ENCODE measurements at places on chromosomes 12 and 14.

DNA sequence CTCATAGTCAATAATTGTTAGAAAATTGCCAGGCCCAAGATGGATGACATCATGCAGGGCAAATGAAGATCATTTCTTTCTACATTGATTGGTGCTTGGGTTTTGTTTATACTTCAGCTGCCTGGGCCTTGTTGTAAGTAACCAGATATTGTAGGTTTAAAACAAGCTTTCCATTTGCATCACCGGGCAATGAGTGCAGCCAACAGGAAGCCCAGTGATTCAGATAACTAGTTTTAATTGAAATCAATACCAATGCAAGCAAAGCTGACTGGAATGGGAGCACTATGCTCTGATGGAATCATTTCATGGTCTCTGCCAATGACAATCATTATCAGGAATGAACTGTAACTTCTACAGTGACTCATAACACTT lies 279.3 kb downstream of the DUSP6 start:
- no peak for DNase-seq

- no peak for DNase-seq
Observed at GRCh38 chr14:75961662-75962061, 20.1 kb downstream of the TGFB3 start.

GRCh38 chr12:110585231-110585799 lies 2.2 kb upstream of the PPTC7 start:
- no peak for DNase-seq

DNA sequence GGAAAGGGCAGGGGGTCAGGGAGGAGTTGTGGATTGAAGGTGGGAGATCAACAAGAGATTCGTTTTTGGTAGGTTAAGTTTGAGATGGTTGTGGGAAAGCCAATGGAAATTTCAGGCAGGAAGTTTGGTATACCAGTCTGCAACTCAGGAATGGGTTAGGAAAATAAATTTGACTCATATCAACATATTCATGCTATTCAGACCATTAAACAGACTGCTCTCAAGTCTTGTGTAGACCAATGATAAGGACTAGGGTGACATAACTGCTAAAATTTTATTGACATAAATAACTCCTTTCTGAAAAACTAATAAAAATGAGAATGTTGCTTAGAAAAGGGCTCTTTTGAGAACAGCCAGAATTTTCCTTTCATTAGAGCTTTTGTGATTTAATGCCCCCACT lies 60.0 kb downstream of the PLEKHA5 start:
- DNase-seq = no peak

DNA sequence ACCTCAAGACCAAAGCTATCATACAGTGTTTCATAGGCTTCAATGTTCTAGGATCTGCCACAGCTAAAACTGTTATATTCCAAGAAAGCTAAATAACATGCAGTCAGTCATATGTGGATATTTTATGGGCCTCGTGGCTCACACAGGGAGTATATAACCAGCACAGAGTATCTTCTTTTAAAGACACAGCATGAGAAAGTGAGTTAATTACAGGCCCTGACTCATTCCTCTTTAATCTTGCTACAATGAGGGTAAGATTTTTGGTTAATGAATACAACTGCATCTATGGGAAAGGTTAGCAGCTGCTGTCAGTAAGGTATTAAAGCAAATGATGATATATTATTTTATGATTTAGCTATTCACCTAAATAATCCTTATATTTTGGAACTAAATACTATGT lies 111.0 kb downstream of the TRAFD1 start:
- no peak for DNase-seq

DNA sequence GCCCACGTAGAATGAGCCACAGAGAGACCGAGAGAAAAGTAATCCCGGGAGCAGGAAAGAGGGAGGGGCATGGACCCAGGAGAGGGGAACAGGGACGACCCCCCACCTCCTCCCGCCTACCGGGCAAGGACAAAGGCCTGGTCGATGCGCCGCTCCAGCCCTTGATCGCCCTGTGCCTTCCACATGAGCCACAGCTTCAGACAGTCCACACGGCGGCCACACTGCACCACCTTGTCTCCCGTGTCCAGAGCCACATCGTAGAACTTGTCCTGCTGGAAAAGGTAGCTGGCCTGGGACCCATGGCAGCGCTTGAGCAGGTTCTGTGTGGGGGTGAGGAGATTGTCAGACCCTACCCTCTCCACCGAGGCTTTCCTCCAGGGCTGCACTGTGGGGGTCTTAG lies 20.5 kb upstream of the ZNF740 start:
- no peak for DNase-seq

- no peak for DNase-seq
Observed at GRCh38 chr12:53807322-53807860, 55.6 kb upstream of the CISTR start.

DNA sequence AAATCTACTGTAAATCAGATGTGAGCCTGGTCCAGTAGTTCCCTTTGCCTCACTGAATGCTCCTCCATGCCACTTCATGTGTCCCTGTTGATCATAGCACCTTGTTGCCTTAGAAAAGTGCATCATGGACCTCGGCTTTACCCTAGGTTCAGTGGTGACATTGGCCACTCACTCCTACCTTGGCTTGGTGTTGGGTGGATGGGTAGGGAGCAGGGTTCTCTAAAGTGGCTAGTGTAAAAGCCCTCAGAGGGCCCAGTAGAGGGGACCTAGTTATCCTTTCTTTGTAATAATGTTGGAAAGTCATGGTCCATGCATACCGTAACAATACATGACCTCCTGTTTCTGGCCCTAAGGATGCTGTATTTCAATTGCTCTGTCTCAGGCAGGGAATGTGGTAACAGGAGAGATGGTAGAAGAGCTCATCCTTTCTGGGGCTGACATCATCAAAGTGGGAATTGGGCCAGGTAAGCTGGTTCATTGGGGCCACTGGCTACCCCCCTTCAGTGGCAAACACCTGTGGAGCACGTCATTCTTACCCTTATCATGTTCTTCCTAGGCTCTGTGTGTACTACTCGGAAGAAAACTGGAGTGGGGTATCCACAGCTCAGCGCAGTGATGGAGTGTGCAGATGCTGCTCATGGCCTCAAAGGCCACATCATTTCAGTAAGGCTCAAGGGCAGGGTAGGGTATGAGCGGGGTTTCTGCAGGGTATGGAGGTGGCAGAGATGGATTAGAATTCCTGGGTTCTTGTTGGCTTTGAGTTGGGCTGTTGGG lies 4.1 kb downstream of the GMPR2 start:
- no peak for DNase-seq

DNA sequence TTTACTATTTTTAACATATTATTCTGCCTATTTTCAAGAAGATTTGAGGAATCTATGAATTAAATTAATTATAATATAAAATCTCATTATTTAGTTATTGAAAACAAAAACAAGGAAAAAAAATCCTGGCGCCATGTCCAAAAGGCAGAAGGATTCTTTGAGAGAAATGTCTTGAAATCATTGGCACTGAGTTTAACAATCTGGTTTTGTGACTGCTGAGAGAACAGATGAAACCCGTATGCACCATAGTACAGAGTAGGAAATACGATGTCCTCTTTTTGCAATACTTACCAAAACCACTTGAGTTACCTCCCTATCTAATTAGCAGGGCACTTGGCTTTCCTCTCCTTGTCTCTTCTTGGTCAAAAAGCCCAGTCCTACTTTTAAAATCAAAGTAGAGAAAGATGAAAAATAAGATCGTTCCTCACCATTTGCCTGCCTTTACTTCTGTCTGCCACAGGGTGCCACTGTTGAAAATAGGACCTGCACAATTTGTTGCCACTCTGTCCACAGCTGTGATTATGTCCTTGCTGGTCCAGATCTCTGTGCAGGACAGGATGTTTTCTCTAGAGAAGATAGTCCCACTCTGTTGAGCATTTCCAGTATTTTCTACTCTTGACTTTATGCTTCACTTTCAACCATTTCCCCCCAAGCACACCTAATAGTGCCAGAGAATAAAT lies 179.7 kb downstream of the PDZRN4 start:
- DNase-seq = no peak

DNA sequence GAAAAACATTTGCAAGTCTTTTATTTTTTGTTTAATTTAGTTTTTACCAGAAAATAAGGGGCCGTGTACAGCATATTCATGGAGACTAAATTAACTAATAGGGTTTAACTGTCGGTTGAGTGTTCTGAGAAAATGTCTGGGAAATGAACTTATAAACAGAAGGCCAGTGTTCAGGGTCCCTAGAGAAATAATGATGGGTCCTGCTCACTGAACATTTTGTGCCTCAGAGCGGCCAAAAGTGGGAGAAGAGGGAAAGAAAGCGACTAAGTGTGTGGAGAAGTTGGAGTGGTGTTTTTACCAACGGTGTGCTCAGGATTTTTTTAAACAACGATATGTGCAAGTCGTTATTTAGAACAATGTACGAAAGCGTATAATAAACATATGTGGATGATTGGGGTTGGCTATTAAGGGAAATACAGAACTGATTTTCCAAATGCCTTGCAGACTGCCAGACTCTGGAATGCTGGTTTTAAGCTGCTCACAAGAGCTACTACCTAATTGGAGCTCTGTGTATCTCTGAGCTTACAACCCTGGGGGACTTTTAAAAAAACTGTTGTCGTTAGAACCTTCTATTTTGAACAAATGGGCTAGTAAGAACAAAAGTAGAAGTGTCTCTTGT lies 166.7 kb downstream of the SLC38A4 start:
- DNase-seq = no peak

GRCh38 chr14:24270537-24271133 lies 762 bp downstream of the RABGGTA start:
- no peak for DNase-seq

- DNase-seq = no peak
Observed at GRCh38 chr12:85971800-85972199, 97.7 kb downstream of the NTS start.

GRCh38 chr14:68195126-68195525 lies 375.5 kb downstream of the RAD51B start:
- DNase-seq = no peak

GRCh38 chr12:26120561-26121274 lies 4.1 kb downstream of the BHLHE41 start:
- no peak for DNase-seq

GRCh38 chr14:57212919-57213318 lies 55.8 kb downstream of the EXOC5 start:
- DNase-seq = no peak

DNA sequence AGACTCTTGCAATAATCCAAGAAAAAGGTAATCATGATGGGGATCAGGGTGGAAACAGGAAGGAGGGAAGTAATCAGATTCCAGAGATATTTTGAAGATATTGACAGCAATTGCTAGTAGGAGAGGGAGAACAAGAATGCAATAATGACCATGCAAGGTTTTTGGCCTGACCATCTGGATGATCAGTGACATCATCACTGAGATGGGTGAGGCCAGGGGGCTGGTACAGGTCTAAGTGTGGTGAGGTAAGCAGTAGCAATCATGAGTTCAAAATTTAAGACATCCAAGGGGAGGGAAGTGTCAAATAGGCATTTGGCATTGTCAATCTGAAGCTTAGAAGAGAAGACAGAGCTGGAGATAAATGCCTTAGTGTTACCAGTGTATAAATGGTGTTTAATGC lies 24.8 kb upstream of the CLMN start:
- no peak for DNase-seq

DNA sequence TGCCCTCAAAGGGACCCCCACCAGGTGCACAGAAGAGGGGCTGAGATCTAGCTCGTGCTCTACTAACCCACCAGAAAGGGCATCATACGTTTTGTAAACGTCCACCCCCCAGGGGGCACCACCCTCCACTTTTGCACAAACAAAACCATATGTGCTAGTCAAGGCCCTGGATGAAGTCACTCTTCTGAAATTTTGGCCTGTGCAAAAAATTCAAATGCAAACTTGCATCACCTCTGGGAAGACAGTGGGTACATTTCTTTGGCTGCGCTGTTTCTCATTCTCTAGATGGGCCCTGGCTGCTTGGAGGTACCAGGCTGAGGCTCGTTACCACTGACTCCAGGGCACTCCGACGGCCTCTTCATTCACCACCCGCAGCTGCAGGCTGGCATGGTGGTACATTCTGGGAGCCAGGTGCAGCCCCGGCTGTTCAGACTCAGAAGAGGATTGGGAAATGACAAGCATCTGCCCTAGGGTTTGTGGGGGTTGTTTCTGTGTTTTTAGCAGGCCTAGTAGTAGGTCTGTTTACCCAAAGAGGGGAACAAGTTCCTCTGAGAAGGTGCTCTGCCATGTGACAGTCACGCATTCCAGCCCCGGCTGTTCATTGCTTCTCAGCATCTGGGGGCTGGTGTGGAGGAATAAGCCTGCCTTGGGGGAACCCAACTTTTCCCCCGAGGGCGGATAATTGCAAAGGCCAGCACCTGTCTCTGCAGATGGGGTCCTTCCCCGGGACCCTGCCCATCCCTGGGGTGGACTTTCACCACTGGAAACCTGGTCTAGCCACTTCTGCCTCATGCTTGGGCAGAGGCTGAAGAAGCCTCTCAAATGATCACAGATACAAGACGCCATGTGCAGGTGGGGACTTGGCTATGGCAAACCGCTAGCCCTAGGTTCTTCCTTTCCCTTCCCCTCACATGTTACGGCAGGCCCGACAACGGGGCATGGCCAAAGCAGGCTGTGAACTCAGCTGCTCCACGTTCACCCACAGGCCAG lies 147.6 kb downstream of the DPF3 start:
- DNase-seq = no peak

- no peak for DNase-seq
Observed at GRCh38 chr14:67533754-67534085, 630 bp downstream of the PLEKHH1 start.

DNA sequence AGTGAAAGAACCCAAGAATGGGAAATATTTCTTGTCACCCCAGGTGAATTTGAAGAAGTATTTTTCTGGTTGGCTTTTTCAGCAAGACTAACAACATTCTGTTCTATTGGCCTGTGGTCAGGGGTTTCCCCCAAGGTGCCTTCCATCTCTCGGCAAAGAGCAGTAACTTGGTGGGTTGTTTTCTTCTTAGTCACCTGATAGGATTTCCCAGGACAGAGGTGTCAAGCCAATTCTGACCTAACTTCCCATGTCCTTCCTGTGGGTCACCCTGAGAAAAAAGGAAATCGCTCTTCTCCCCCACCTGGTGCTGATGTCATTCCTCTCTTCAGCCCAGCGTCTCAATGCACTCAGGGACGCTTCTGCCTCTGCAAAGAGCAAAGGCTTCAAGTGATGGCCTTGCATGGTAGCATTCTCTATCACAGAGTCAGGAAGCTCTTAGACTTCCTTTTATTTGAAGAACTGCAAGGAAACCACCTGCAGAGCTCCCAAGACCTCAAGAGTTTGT lies 16.1 kb upstream of the IFNG start:
- peak; percentile 65 for DNase-seq

GRCh38 chr12:53071591-53072551 lies 7.3 kb downstream of the SPRYD3 start:
- no peak for DNase-seq

DNA sequence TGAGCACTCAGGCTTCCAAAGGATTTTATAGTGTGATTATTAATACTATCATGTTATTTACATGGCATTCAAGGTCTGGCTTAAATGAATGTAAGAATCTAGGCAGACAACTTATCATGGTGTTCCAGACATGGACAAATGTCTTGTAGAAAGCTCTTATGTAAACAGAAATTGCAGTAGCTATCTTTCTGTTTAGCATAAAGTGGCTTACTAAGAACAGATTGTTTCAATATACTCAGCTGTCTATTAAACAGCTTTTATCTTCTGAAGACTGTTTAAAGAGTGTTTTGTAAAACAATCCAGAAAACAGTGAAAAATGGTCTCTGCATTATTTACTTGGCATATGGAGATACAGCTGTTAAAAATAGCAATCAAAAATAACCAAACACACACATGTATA lies 1061.8 kb upstream of the SEL1L start:
- no peak for DNase-seq

GRCh38 chr12:120998435-120998834 lies 17.9 kb downstream of the C12orf43 start:
- DNase-seq = no peak

All from memory B cell (primary cell).